ENCODE measurements at places on chromosomes 1 and 21. TPM values are rescaled to one million over a fixed set of nuclear protein-coding genes. Genes with fewer than 3 reads are reported as not detected.

Gene MCOLN3
- polyA plus RNA-seq = 0.21 TPM

Gene PYHIN1
- polyA plus RNA-seq = 0.32 TPM

Gene ALPL
- polyA plus RNA-seq = 43.5 TPM

Gene GPR153
- polyA plus RNA-seq = 3.3 TPM

Data from liver (tissue), 10 donors.